ENCODE measurements at places on chromosomes 1 and 21.

DNA sequence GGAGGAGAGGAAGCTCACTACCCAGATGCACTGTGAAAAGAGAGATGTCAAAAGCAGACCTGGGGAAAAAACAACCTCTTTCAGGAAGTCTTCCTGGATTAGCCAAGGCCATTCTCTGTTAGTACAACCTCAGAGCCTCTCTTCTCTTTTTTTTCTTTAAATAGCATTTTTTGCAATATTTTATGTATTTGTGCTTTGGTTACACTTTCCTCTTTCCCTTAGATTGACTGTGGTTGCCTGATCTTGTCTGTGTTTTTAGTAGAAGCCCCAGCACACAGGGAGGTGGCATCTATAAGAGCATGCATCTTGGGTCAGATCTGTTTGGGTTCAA lies 18.8 kb downstream of the SLC26A9 start:
- DNase-seq: no peak

GRCh38 chr1:202967684-202968281 lies 726 bp upstream of the CYB5R1 start:
- DNase-seq: no peak

GRCh38 chr1:237306726-237307125 lies 264.7 kb downstream of the RYR2 start:
- no peak for DNase-seq

GRCh38 chr1:117540532-117540931 lies 65.3 kb upstream of the TENT5C start:
- no peak for DNase-seq

- no peak for DNase-seq
Measured at GRCh38 chr1:88455621-88456256, 228.3 kb upstream of the PKN2 start.

All from stimulated activated CD8-positive, alpha-beta memory T cell treated with anti-CD3 and anti-CD28 coated beads, Interleukin-12 subunit alpha, Interleukin-12 subunit beta, amount 100 ng/mL, for 1 hour (primary cell).